MG63 (cell line): ENCODE measurements at places on chromosomes 1 and 21. TPM values are rescaled to one million over a fixed set of nuclear protein-coding genes. Genes with fewer than 3 reads are reported as not detected.

Gene FCRL3
- total RNA-seq, result not detected in 2 replicates

GRCh38 chr21:45892916-45893739, 88.4 kb upstream of the COL6A1 start:
- no peak for DNase-seq

DNA sequence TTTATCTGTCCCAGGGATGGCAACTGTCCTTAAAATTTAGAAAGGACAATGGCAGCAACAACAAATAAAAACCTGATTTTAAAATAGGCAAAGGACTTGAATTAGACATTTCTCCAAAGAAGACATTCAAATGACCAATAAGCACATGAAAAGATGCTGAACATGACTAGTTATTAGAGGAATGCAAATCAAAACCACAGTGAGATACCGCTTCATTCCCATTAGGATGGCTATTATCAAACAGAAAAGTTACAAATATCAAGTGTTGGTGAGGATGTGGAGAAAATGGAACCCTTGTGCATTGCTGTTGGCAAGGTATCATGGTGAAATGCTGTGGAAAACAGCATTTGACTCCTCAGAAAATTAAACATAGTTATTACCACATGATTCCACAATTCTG, 120.7 kb downstream of the CRB1 start:
- DNase-seq, result no peak

Gene ANKRD35
- not detected in 2 replicates for total RNA-seq

DNA sequence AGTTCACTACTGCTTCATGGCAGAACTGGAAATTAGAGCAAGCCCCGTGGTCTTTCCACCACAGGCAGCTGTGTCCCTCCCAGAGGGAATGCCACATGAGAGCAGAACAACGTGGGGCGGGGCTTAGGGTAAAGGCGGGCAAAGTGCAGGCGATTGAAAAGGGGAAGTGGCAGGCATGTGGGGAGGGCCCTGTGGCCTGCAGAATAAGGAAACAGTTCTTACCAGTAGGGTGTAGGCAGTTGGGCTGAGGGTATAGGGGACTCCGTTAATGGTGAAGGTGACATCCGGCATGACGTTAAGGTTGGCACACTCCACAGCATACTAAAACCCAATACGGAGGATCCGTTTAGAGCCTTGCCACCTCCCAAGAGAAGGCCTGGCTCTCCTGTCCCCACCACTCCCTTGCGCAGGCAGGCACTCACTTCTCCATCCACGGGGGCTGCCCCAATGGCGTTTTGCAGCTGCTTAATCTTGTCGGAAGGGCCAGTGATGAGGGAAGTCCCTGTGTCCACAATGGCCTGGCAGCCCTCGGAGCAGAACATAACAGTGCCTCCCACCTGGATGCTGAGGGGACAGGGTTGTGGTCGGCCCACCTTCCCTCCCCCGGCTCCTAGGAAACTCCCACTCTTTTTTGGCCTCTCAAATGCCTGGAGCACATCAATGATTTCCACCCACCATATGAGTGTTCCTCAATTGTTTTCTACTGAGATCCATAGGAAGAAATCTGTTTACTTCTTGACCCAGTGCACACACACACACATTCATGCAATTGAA, 9.1 kb upstream of the RAB7B start:
- no peak for DNase-seq

DNA sequence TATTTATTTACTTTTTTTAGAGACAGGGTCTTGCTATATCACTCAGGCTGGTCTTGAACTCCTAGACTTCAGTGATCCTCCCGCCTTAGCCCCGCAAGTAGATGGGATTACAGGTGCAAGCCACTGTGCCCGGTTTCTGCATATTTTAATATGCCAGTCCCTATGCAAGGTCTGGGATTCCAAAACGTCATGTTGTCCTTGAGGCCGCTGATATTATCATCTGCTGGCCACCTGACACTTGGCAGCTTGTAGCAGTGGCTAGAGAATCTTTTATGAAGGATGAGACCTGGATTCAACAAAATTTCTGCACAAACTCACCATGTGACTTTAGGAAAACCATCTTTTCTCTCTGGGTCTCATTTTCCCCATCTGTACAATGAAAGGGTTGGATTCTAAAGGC, 32.9 kb upstream of the OSBPL9 start:
- no peak for DNase-seq

DNA sequence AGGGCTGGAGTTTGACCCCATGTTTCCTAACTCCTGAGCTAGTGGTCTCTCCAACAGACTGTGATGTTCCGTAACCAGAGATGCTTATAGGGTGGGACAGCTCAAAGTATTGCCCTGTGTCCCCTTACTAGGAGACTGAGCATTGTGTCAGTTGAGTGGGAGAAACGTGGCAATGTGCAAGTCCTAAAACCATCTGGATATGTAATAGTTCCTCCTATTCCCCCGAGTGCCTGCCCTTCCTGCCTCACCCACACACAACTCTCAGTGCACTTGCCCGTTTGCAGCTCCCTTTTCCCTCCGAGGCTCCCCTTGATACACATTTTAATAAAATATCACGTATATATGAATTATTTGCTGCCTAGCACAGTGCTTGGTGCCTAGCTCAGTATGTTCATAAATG, 3.4 kb downstream of the PIGV start:
- DNase-seq, result no peak

- no peak for DNase-seq
These were observed 122.3 kb downstream of the SNX7 start for GRCh38 chr1:98783821-98784220.

Gene ZNF695
- 6.1 and 9.0 TPM in 2 replicates for total RNA-seq

- DNase-seq, result no peak
These were observed 2.4 kb downstream of the NECAP2 start for GRCh38 chr1:16442941-16443340.

DNA sequence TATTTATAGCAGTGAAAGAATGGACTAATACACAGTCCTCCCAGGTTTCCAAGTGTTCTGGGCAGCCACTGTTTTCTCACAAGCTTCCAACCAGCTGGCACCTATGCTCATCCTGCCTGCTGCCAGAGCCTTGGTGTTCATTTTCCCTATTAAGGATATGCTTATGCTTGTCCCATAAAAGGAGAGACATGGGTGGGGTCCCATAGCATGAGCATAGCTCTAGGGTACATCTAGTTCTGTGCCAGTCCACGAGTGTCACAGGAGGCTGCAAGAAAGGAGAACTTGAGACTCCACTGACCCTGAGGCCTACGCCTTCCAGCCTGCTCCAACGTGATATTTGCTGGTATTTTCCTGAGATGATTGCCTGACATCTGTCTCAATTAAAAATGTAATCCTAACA, 192.4 kb upstream of the PTGFR start:
- DNase-seq, result no peak

Gene AK5
- total RNA-seq, result 10.9 and 26.7 TPM in 2 replicates
